ENCODE measurements at places on chromosomes 4 and X.

- DNase-seq, result no peak
Observed at GRCh38 chrX:28847423-28847822, 260.2 kb downstream of the IL1RAPL1 start.

DNA sequence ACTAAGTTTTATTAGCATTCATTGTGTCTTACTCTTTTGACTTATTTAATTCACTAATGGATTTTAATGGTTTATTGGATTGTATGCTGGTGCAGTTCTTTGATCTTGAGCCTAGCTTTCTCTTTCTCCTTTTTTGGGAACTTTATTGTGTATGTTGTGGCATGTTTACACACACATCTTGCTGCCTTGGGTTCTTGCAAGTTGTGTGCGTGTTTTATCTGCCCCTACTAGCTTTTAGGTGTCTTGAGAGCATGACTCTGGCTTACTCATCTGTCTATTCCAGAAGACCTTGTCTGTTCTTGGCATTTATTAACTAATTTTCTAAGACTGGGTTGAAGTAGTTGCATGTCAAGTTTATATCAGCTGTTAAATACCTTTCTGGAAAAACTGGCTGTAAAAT, 2.7 kb downstream of the TMEM165 start:
- DNase-seq, result no peak

GRCh38 chrX:47566841-47567240, 5.8 kb downstream of the ARAF start:
- DNase-seq, result no peak

DNA sequence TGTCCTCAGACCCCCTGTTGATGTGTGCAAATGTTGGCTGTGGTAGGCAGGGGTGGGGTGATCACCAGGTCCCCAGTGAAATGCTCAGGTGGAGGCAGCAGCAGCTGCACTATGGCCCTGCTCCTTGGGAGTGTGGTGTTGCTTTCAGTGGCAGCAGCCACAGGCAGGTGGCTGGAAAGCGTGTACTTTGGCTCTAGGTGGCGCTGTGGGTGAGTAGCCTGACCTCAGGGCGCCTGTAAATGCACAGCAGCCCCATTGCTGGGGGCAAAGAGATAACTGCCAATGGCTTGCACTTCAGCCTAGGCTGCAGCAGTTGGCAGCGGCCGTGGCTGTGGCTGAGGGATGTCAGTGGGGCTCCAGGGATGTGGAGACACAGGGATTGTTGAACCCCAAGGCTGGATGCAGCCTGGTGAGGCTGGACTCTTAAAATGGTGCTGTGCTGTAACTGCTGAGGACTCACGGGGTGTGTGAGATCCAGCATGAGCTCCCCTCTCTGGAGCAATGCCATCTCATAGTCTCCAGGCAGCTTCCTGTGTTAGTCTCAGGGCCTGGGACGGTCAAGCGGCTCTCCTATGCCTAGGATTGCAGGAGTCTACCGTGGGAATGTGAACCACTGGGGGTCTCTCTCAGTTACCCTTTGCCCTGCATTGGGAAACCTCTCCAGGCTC, 421.7 kb upstream of the HTR2C start:
- no peak for DNase-seq

- no peak for DNase-seq
Observed at GRCh38 chrX:147403040-147403439, 508.7 kb upstream of the FMR1 start.

DNA sequence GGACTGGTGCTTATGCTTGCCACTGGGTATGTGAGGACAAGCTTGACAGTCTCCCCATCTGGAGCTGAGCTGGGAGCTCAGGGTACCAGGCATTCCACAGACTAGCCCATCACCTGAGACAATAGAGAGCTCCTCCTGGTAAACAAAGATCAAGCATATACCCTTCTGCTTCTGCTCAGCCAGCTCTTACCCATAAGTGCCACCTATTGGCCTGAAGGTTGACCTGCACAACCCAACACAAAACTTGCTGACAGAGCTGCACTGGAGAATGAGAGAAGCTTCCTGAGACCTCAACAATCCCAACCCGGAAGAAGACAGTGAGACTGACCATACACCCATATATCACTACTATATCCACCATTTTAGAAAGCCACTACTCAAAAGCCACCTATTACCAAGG, 1049.2 kb upstream of the INTU start:
- no peak for DNase-seq

DNA sequence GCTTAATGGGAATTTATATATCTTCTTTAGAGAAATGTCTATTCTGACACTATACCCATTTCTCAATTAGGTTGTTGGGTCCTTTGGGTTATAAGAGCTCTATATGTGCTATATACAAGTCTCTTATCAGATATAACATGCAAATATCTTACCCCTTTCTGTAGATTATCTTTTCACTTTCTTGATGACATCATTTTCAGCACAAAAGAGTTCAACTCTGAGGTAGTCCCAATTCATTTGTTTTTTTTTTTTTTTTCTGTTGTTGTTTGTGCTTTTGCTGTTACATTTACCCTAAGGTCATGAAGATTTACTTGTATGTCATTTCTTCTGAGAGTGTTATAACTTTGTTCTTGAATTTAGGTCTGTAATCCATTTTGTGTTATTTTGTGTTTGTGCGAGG, 326.4 kb downstream of the CENPC start:
- no peak for DNase-seq

- DNase-seq, result no peak
Observed at GRCh38 chrX:24741330-24741729, 47.6 kb downstream of the POLA1 start.

DNA sequence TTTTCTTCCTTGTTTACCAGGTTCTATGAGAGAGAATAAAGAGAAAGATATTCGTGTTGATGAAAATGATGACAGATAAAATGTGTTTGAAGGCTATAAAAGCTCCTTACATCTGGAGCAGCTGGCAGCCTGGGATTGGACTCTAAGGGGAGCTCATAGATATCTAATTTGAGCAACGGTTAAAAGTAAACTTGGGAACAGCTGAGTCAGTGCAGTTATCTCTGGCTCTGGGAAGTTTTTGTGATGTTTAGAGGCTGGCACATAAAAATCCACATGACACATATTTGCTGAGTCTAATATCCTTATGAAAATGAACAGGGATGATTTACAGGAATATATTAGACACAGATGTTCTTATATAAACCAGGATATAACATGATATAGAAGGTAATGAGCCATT, 331.8 kb upstream of the TENM3 start:
- DNase-seq, result no peak

DNA sequence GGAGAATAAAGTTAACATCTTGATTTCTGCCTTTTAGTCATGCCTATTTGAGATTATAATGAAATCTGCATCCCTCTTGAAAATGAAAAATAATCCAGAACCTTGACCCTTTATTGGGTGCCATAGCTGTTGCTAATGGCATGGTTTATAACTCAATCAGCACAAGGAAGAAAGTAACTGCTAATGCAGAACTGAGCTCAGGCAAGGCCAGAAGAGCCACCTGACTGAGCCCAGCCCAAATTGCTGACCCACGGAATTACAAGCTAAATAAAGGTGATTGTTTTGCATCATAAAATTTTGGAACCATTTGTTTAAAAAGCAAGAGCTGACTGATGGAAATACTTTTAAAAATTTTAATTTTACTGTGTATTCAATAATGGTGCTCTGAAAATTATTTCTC, 76.4 kb upstream of the TBL1X start:
- DNase-seq, result no peak

- DNase-seq, result no peak
Observed at GRCh38 chrX:71604141-71604540, 14.2 kb downstream of the CXCR3 start.

- DNase-seq, result no peak
Observed at GRCh38 chr4:169582706-169583105, 29.7 kb downstream of the NEK1 start.

- no peak for DNase-seq
Observed at GRCh38 chrX:120751683-120752082, 121.8 kb upstream of the C1GALT1C1 start.

DNA sequence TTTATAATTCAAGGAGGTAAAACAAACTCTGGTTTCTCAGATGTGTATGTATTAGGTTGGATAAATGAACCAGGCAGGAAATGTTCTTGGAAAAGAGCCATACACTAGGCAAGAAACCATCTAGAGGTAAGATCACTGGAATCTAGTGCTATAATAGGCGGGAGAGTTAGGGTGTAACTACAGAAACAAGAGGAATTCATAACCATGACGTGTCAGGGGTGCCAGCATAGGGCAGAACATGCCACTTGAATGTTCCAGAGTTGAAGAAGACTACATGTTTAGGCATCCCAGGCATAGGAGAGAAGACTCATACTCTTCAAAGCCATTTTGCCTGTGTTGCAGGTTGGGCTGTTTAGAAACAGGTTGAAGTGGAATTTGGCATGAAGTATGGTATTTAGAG, 198.7 kb downstream of the CCNG2 start:
- no peak for DNase-seq

DNA sequence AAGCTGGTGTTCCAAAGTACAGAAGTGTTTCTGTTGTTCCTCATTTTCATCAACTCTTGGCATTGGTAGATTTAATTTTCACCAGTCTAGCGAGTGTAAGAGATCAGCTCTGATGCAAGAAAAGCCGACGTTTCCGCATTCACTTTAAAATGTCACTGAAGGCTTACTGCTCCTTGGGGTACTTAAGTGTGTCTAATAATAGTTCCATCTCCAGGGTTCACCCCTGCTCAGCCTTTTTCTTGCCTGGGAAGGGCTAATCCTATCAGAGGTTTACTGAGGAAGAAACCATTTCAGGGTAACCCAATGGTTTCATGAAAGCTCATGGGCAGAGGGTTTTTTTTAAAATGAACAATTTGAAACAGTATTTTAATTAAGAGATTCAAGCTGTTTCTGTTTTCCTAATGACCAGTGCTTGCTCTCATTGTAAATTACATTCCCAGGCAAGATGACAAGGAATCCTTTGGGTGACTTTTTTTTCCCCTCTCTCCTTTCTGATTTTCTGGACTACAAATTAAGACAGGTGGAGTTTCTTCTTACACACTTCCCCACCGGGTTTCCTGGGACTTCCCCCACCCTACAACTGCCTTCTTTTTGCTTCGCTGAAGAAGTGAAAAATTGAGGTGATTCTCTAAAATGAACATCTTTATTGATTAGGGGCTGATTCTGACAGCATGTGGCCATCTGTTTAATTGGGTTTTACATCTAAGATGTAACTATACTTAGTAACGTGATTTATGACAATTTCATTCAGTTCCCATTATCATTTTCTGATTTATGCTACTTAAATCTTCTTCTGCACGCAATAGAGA, 78.7 kb upstream of the CBLL2 start:
- no peak for DNase-seq

- DNase-seq, result no peak
Observed at GRCh38 chrX:19388064-19388679, 44.4 kb downstream of the PDHA1 start.

DNA sequence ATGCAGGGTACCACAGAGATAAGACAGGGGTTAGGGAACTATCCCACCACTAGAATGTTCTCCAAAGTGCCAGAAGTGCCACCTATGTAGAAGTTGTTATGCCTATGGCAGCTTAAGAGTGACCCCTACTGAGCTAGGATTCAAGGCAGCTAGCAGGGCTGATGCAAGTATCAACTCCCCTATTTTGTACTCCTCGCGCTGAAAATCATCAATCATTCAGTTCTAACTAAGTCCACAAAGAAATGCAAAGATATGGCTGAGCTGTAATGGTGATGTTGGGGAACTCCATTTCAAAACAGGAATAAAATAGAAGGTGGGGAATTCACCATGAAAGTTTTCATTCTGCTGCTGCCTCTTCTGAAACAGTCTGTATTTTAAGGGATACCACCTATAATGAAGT, 13.8 kb downstream of the ACSL4 start:
- no peak for DNase-seq

GRCh38 chrX:154333837-154334271, 38.3 kb downstream of the TKTL1 start:
- no peak for DNase-seq

- DNase-seq, result no peak
Observed at GRCh38 chrX:49312176-49312575, 8.7 kb downstream of the GAGE10 start.

DNA sequence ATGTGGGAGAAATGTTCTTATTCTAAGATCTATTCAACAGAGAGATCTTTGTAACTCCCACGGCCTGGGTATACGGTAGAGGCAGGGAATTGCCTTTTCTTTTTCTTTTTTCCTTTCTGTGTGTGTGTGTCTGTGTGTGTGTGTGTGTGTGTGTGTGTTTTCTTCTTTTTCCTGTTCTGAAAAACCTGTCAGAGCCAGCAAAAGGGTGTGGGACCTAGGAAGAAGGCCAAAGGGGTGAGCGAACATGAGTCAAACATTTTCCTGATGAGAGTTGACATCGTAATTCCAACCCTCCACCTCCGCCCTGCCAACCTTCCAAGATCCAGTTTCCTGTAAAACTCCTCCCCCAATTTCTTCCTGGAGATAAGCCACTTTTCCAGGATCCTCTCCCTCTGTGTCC, 2.8 kb upstream of the CHIC2 start:
- DNase-seq, result no peak

DNA sequence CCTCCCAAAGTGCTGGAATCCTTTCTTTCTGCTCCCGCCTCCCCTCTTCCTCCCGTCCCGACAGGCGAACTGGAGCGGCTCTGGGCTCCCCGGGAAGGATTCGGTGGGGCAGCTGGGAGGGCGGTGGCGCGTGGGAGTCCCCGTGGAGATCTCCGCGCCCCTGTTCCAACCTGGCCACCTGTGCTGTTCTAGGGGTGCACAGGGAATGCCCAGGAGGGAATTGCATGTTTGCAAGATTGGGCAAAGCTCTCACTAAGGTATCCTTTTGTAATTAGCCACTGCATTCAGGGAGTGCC, 11.2 kb upstream of the ELF4 start:
- no peak for DNase-seq

DNA sequence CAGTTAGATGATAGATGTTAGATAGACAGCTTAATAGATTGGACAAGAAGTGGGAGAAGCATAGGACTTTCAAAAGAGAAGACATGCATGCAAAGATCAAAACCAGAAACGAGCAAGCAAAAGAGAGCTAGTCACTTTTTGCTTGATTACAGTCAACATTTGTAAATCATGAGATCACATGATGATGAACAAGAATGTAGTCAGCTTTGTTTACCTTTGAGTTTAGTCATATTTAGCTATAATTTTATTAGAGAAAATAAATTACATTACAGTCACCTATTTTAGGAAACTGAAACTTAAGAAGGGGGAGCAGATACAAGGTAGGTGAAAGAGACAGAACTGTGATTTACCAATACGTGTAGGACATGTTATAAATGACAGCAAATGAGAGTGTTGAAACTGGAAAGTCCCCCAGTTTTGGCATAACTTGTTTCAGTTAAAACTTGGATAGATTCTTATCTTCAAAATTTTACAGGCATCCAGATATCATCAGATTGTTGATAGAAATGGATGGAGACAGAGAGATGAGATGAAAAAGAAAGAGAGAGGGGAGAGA, 1083.1 kb upstream of the PCDH10 start:
- no peak for DNase-seq

DNA sequence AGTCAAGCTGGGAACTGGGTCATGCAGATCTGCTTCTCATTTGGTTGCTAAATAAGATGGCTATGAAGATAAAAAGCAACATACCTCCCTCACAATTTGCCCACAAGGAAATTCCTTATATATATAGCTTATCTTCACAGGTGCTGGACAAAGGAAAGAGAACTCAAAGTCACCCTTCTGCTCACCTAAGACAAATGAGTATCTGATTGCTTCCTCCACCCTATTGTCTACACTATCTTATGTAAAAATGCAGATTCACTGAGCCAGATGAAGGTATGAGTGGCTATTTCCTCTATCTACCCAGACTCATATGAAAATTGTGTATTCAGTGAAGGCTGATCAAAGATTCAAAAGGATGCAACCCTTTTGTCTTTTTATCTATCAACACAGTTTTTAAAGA, 50.8 kb downstream of the CHM start:
- no peak for DNase-seq
